CD4-positive, alpha-beta T cell treated with Interleukin-4 for 4 hours (primary cell): ENCODE measurements at places on chromosomes 1 and 21.

DNA sequence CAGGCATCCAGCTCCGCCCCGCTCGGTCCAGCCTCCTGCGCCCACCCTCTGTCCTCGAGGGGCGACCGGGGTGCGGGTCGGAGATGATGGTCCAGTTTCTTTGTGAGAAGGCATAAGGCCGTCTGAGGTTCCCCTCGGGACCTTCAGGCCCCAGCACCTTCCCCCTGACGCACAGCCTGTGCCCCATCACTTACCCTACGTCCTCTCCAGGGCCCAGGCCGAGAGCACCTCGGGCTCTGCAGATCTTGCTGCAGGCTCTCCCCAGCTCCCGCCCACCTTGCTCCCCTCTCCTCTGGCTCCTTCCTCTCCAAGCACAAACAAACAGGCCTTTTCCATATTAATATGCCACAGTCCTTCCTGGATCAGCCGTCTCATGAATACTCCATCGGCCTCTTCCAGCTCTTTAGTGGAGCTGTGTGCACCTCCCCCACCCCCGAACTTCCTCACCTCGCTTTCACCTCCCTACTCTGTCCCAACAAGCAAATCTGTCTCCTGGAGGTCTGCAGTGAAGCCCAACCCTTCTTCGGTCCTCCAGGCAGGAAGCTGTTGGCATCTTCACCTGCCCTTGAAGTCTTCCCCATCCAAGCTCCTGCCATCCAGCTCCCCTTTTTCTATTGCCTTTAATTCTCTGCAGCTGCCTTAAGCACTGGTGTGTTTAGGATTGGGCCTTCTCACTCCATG, 448 bp upstream of the COL9A2 start:
- no peak for DNase-seq

DNA sequence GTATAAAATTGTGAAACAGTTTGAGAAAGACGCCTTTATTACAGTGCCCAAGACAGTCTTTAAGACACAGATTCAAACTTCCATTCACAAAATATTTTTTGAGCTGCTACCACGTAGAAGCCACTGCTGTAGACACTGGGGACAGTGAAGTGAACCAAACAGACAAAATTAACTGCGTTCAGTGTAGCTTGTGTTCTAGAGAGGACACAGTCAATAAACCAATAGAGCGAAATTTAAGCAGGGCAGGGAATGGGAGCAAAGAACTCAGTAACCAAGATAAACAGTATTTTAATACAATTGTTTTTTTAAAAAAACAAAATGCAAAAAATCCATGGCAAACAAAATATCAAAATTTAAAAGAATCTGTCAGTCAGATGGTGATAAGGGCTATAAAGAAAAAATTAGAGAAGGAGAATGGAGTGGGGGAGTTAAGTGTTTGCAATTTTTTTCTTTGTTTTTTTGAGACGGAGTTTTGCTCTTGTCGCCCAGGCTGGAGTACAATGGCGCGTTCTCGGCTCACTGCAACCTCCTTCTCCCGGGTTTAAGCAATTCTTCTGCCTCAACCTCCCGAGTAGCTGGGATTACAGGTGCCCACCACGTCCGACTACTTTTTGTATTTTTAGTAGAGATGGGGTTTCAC, 719 bp upstream of the PARS2 start:
- no peak for DNase-seq

- no peak for DNase-seq
These were observed 4.8 kb downstream of the ATP6V1G3 start for GRCh38 chr1:198535631-198536030.

DNA sequence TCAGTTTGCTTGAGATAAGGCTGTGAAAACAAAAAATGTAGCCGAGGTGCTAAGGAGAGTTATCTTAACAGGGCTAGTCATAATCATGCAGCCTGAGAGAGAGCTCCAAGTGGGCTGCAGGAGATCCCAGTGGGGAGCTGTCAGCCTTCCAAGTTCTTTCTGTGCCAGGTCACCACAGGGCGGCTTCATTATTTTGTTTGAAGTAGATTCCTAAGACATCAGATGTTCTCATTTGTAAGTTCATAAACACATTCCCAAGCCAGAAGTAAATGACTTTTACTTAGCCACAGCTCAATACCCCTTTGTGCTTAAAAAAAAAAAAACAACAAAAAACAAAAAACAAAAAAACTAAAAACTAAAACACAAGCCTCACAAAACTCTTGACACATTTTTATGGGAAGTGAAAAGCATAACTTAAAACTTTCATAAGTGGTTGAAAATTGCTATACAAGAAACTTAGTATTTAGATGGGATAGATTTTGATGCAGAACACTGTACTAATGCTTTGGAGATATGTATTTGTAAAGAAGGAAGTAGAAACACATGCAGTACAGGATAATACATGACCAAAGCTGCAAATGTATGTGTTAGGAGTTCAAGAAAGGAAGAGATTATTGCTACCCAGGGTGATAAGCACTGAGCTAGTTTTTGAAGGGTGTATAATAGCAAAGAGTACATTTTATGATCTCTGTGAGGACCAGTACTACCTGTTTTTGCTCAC, 8.6 kb downstream of the CDC14A start:
- DNase-seq, result no peak

DNA sequence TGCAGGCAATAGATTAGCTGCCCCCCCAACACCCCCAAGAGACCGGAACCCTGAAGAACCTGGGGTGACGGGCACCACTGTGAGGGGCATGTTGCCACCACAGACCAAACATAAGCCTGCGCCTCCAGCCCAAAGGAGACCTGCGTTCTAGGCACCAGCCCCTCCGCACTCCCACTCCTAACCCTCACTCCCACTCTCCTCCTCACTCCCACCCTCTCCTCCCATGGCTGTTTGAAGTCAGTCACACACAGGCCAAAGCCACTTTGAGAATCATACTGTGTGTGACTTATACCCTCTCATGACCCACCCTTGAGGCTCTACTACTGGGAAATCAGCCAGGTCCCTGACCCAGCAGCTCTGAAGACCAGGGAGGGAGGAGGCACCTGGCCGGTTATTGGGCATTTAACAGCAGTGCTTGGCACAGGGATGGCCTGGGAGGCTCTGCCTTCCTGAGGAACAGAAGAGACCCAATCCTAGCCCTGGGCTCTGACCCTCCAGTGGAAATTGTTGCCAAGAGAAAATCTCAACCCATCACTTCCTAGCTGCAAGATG, 43.5 kb downstream of the FBXO2 start:
- DNase-seq, result no peak

GRCh38 chr1:202281316-202282024, 60.3 kb downstream of the UBE2T start:
- no peak for DNase-seq

GRCh38 chr1:179287946-179288345, 5.7 kb upstream of the SOAT1 start:
- DNase-seq, result no peak

DNA sequence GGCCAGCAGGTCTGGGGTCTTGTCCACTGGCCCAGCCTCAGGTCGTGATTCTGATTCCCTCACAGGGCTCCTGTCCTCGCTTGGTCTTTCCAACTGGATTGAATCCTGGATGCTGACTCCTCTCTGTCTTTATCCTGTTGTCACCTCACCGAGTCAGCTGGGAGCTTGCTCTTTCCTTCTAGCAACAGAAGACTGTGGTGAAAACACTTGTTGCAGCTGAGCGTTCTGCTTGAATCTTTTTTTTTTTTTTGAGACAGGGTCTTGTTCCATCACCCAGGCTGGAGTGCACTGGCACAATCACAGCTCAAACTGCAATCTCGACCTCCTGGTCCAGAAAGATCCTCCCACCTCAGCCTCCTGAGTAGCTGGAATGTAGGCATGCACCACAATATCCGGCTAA, 8.0 kb upstream of the WNT4 start:
- no peak for DNase-seq

DNA sequence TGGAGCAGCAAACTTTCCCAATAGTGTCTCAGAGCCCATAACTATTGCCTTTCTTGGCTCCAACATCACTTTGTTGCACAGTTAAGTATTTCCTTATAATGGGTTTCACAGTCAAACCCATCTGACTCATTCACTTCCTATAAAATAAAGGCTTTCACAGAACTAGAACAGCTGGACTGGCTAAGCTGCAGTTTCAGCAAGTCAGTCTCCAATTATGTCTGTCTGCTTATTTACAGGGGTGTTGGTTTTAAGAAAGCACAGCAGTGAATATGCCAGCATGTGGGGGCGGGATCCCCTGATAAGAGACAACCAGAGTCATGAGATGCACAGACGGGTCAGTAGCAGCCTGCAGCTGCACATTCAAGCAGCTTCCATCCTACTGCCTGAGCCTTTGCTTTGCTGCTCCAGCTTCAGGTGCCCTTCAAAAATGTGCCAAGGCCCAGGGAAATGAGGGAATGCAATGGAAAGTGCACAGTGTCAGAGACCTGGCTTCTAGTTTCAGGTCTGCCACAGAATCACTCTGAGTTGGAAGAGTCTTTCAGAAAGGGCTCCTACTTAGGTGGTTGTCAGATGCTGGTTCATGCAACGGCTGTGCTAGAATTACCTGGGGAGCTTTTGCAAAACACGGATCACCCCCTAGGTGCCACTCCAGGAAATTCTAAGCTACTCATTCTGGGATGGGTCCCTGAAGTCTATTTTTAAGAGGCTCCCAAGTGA, 24.8 kb downstream of the RNF19B start:
- peak; percentile 8 for DNase-seq

DNA sequence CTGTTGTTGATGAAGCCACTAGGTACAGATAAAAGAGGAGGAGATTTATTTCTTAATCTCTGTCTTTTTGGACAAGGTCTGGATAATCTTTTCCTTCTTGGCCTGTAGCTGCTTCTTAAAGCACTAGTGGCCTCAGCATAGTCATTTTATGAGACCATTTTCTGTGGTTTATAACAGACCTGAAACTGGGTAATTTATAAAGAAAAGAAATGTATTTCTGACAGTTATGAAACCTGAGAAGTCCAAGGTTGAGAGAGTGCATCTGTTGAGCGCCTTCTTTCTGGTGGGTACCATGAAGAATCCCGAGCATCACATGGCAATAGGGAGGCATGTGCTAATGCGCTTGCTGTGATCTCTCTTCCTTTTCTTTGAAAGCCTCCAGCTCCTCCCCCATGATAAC, 36.7 kb upstream of the PDC start:
- DNase-seq, result no peak

DNA sequence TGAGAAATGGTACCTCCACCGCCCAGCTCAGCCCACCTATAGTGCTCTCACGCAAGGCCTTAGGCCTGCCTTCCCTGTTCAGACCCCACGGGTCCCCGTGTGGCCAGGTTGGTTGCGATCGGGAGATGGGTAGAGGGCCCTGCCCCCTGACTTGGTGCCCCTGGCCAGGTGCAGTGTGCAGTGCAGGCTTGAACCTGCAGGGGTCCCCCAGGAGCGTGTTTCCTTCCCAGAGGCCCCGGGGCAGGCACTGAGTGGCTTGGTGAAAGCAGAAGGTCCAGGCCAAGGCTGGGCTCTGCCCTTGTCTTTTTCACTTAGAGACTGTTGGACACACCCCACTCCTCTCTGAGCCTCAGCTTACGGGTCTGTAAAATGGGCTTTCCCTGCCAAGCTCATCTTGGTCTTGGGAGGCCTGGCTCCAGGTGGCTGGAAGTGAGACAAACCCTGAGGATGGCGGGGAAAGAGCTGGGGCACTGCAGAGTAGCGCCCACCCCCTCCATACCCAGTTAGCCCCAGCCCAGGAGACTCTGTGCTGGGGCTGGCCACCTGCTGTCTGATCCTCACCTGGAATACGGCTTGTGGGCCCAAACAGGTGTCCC, 9.3 kb upstream of the HES5 start:
- no peak for DNase-seq

- DNase-seq, result no peak
These were observed 69.2 kb downstream of the SH3GLB1 start for GRCh38 chr1:86773341-86774288.

GRCh38 chr1:909861-910310, 13.8 kb upstream of the SAMD11 start:
- no peak for DNase-seq
